Fibroblast of villous mesenchyme (primary cell): ENCODE measurements at places on chromosomes 16 and 17.

DNA sequence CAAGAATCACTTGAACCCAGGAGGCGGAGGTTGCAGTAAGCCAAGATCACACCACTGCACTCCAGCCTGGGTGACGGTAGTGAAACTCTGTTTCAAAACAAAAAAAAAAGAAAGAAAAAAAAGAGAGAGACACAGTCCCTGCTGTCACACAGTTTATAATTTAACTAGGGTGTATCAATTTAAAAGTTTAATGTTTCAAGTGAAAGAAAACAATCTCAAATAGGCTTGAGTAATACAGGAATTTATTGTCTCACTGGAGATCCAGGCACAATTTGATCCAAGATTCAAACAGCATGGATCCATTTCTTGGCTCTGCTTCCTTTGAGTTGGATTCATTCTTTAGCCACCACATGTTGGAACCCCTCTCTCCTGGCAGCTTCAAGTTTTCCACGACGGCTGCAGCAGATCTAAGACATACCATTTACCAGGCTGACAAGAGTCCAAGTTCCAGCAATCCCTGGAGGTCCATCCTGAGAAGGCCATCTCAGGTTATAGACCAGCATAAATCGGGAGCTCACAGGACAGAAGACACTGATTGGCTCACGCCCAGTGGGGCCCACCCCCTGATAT is 97.5 kb downstream of the YPEL2 start:
- no peak for DNase-seq

DNA sequence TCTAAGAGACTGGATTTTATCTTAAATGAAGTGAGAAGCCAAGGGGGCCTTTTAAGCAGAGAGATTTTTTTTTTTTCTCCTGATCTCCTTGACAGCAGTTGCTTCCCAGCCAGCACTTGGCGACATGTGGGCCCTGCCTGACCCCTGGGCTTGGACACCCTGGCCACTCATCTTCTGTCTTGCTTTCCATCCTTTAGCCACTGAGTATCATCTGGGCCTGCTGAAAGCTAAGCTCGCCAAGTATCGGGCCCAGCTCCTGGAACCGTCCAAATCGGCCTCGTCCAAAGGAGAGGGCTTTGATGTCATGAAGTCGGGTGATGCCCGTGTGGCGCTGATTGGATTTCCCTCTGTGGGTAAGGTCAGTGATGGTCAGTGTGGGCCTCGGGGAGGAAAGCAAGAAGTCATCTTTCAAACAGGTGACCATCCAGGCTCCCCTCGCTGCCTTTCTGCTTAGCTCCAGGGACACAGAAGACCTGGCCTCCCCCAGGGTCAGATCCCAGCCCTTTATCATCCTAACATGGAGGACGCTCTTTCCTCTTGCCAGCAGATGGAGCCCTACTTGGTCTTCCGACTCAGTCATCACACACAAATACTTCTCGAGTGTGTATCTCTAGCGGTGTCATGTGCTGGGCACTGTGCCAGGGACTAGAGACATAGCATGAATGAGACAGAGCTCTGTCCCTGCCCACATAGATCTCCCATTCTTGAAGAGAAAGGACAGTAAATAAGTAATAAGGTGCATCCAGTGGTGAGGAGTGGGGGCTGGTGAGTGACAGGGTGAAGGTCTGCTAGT is 6.1 kb downstream of the DRG2 start:
- DNase-seq: peak; percentile 81

GRCh38 chr16:54506214-54506580 is 219.6 kb upstream of the IRX3 start:
- DNase-seq: no peak

DNA sequence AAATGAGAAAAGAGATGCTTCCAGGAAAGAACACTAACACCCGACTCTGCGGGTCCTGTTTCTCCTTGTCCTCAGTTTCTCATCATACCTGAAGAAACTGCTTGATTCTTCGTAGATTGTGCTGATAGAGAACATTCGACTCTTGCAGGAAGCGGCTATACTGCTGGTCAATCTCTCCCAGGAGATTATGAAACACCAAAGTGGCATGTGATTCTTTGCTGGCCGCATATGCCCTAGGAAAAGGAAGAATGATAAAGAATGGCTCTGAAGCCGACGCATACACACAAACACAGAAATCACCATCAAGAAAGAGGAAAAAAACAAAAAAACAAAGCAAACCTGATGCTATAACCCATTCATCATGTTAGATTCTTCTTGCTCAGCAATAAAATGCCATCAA is 41.8 kb downstream of the STAT3 start:
- no peak for DNase-seq

GRCh38 chr17:2177235-2177811 is 122.4 kb downstream of the HIC1 start:
- peak; percentile 77 for DNase-seq

GRCh38 chr17:66795486-66795885 is 39.4 kb upstream of the CACNG5 start:
- DNase-seq: no peak

DNA sequence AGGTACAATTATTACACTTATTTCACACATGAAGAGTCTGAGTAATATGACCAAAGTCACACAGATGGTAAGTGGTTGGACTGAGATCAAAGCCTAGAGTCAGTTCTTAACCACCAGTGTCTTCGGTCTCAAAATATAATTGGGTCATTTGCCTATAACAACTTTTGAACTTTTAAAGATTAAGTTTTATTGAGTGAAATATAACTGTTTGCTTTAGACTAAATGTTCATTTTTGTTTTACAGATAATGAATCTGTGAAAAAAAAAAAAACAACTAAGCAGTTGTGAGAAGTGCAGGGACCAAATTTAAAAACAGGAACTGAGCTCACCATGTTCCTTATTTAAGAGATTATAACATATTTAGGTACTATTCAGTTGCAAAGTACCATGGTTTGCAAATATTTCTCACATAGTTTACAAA is 150.1 kb downstream of the ITFG1 start:
- DNase-seq: no peak

- no peak for DNase-seq
Observed at GRCh38 chr16:89645122-89645521, 12.4 kb downstream of the CHMP1A start.

DNA sequence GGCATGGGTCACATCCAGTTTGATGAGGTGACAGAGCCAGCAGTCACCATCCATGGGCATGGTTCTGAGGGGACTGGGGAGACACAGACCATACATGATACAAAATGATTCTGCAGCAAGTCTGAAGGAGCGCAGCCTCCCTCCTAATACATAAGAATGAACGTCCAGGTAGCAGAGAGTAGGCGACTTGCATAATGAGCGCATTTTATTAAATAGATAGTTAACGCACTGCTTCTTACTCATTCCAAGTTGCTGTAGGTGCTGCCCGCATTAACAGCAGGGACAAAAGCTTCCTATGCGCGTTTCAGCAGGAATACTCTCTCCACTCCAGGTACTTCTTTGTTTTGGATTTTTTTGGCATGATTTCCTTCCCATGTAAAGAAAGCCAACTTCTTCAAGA is 73.8 kb downstream of the SLC5A11 start:
- DNase-seq: no peak
